Hematopoietic multipotent progenitor cell treated with erythropoietin and hydrocortisone succinate and interleukin-3 and kit ligand, for 15 days (in vitro differentiated cells): ENCODE measurements at places on chromosomes 3 and 15.

DNA sequence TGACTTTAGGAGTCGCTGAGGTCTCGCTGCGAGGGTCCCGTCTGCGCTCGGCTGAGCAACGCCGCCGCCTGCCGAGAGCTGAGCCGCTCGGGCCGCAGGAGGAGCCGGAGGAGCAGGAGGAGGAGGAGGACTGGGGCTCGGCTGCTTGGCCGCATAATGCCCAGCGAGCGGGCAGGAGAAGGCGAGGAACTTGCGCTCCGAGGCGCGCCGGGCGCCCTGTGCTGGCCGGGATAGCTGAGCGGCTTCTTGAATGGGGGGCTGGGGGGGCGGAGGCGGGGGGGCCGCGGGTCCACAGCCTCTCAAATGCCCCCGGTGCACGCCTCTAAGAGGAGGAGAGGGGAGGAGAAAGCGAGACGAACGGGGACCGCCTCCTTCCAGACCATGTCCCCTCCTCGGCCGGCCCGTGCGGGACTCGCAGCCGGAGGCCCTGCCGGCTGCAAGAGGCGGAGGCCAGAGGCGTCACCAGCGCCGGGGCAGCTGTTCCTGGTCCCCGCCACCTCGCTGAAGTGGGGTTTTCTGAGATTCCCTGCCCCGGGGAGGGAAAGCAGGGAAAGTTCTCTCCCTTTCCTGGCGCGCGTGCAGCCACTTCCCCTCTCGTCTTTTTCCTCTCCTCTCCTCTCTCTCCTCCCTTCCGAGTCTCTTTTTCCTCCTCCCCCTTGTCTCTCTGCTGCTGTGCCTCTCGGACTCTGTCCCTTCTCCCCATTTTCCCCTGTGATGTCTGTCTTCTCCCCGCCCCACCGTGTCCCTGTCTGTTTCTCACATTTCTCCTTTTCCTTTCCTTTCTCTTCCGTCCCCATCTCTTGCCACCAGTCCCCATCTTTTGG lies at the start of gene ADAMTS9:
Gene ADAMTS9, minus strand, starts transcription at position 220 of the 824 bp plus-strand sequence. CDS start 343 bp downstream, outside the sequence.
- DNase-seq = no peak

DNA sequence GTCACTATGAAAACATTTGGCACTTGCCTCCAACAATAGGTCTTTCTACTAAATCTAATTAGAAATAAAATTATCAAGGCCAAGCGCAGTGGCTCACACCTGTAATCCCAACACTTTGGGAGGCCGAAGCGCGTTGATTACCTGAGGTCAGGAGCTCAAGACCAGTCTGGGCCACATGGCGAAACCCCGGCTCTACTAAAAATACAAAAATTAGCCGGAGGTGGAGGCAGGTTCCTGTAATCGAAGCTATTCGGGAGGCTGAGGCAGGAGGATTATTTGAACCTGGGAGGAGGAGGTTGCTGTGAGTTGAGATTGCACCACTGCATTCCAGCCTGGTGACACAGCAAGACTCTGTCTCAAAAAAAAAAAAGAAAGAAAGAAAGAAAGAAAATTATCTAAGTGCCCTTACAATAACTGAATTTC lies 1.6 kb upstream of the PLD1 start:
- no peak for DNase-seq

GRCh38 chr3:189013224-189013888 lies 158.4 kb upstream of the TPRG1 start:
- no peak for DNase-seq

DNA sequence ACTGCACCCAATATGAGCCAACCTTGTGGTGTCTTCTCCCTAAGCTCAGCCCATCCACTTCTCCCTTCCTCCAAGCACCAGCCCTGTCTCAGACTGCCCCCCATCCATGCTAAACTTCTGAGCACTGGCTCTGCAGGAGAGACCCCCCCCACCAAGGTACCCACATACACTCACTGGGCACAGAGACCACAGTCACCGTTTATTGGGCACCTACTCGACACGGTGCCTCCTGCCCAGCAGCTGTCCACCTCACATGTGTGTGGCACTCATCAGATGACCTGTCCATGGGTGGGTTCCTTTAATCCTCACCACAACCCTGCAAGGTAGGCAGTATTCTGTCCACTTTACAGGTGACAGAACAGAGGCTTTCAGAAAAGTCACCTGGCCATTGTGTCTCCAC lies 22.3 kb upstream of the SFMBT1 start:
- no peak for DNase-seq

DNA sequence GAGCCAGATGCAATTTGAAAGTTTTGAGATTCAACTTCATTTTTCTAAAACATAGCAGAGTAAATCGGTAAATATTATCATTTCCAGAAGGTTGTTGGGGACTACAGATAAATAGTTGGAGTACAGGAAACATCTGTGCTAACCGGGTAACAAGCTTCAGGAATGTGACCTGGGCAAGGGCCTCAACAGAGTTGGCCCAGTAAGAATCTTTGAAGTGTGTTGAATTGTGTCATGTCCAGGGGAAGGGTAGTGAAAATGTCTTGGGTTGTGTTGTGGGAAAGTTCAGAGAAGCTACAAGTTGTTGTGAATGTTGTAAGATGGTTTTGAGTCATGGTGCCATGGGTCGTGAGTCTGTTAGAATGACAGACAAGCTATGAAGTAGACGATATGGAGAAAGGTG lies 35.7 kb downstream of the SQOR start:
- DNase-seq = no peak

DNA sequence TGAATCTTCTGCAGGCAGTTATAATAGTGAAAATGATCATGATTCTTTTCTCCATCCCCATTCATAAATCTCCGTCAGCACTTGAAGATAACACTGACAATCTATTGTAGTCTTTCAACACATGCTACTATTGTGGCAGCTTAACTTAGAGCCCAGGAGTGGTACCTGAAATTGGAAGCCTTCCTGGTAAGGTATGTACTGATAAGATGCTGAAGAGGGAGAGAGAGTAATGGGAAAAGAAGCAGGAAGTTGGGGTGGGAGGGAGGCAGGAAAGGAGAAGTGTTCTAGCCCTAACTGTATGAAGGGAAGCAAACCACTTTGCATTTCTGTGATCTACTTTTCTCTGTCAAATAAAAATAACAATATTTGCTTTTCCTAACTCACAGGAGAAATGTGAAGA lies 197.4 kb upstream of the RORA start:
- no peak for DNase-seq

GRCh38 chr3:136078421-136079364 lies 113.2 kb downstream of the PPP2R3A start:
- DNase-seq = peak; percentile 52

- DNase-seq = no peak
Observed at GRCh38 chr3:179450901-179451264, 387 bp downstream of the GNB4 start.

DNA sequence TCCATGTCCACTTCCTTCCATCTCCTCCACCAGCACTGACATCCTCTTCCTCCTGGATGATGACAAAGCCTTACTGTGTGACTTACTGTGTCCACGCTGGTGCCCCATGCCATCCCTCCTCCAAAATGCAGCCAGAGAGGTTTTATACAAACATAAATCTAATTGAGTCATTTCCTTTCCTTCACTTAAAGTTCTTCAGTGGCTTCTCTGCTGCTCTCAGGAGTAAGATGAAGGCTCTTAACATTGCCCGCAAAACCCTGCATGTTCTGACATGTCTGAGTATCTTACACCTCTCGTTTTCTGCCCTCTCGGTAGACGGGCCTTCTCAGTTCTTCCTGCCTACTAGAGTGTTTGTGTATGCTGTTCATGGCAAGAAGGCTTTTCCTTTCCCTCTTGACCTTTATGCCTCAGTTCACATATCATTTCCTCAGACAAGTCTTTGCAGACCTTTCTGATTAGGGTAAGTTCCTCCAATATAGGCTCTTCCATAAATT lies 175.5 kb downstream of the CFAP20DC start:
- DNase-seq = no peak

- no peak for DNase-seq
Observed at GRCh38 chr15:58484791-58485600, 53.2 kb downstream of the LIPC start.

DNA sequence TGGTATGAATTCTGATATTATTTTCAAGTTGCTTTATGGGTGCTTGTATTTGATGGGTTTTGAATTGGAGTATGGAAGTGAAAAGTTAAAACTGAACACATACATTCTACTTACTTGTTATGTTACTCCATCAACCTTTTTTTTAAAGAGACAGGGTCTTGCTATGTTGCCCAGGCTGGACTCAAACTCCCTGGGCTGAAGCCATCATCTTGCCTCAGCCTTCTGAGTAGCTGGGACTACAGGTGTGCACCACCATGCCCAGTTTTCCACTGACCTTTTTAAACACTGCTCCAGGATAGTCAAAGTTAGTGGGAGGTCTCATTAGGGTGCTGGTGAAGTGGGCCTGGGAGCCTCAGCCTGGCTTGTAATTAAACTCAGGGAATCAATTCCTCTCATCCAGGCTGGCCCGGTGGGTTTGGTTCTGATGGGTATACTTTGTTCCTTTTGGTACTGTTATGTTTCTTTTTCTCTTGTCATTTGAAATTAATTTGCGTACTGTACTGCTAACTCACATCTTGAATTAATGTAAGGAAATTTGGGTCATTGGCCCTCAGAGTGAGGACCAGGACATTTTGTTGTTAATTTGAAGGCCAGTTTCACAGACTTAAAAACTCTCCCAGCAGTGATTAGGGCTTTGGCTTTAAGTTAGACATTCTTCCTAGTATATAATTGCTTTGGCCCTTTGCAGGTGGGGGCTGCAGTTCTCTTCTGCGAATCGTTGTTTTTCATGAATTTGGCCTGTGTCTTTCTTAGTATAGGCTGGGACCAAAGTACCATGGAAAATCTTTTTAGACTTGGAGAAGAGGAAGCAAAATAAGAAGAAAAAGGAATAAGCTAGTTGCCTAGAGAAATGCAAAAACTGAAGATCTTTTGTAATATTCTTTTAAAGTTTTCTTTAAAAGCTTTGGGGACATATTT lies 66.9 kb downstream of the FNDC3B start:
- no peak for DNase-seq

DNA sequence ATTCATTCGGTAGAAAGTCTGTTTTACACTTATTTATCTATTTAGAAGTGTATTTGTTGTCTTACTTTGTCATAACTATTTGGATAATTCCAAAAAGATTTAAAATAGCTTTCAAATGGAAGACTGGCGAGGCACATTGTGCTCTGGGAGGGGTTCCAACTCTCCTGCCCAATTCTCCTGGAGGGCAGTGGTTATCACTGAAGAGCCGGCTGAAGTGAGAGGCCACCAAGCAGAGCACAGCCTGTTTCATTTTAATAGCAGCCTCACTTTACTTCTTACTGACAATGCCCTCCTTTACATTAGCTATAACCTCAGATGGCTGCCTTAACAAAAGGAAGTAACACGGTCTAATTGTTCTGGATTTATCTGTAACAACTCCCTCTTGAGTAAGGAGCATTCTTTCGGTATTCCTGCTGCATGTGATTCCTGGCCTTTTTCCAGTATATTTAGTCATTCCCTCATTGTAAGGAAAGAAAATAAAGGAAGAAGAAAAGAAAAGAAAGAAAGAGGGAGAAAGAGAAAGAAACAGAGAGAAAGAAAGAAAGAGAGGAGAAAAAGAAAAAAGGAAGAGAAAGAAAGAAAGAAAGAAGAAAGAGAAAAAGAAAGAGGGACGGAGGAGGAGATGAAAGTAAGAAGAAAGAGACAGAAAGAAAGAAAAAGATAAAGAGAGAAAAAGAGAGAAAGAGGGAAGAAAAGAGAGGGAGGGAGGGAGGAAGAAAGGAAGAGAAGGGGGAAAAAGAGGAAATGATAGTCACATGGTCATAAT lies 339.8 kb upstream of the WNT5A start:
- no peak for DNase-seq
